Thyroid gland (tissue), 4 donors: ENCODE measurements at places on chromosomes 1 and 21.

DNA sequence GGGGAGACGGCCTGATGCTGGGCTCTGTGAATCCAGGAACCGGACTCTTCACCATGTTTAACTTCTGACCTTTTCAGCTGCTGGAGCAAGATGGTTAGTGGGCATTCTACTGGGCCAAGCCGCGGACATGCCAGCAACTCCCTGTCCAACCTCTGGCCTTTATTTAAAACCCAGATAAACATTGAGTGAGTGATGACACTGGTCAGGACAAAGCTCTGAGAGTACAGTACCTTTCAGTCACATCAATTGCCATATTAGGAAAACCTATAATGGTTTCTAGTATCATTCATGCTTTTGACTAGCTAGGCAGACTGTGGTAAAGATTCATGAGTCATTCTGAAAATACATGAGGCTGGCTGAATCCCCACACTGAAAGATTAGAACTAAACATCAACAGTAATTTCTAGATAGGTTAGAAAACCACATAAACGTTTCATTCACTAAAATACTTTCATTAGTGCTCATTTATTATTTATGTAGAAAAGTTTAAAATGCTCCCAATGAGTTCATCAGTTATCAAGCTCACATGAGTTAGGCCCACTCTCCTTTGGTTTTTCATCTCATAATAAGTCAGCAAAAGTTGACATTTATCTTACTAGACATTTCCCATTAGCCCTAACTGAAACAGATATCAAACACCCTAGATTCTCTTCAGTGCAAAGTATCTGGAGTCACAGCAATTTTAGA lies 7.1 kb upstream of the ACTA1 start:
- DNase-seq, result no peak

- no peak for DNase-seq
Observed at GRCh38 chr21:34946916-34947534, 102.1 kb downstream of the RUNX1 start.

DNA sequence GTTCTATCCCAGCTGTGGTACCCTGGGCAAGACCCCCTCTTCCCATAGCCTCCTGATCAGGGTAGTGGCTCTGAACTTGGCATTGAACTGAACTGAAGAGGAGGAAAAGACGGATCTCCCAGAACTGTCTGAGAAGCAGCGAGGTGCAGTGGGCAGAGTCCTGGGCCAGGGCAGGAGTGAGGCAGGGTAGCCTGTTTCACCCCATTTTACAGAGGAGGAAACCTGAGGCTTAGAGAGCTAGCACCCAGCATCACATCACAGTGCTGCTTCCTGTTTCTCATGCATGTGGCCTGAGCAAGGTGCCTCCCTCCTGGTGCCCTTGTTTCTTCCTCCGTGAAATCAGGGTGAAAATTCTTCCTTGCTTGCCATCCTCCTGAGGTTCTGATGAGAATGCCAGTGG lies 17.1 kb downstream of the ZNF362 start:
- no peak for DNase-seq

DNA sequence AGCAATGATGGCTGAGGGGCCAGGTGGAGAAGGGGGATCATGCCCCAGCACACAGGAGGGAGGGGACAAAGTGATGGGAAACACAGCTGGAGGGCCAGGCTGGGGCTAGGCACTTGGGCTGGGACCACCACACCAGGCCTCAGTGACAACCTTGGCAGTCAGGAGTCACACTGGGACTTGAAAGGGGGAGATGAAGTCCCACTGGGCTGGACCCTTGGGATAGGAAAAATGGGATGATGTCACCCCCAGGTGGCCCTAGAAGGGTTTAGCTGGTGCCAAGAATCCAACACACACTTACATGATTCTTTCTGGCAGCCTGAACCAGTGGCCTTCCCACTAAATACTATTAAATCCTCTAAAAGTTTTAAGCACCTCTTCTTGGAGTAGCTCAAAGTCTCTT lies 17.1 kb downstream of the ZBTB17 start:
- DNase-seq, result no peak

GRCh38 chr1:9652379-9653209 lies 1.1 kb downstream of the PIK3CD start:
- DNase-seq, result no peak
